Left renal pelvis (tissue), 4 donors: ENCODE measurements at places on chromosomes 5 and 9. TPM values are rescaled to one million over a fixed set of nuclear protein-coding genes. Genes with fewer than 3 reads are reported as not detected.

Gene RMND5B
- 28.1 TPM for polyA plus RNA-seq

Gene PPP2R2B
- polyA plus RNA-seq, result 15.1 TPM

Gene KIAA0825
- polyA plus RNA-seq, result 4.9 TPM

Gene LSM11
- 8.8 TPM for polyA plus RNA-seq

Gene ZNF618
- 37.1 TPM for polyA plus RNA-seq

Gene OLFML2A
- 22.1 TPM for polyA plus RNA-seq

Gene SLC36A1
- 7.6 TPM for polyA plus RNA-seq

Gene PIP5KL1
- 0.85 TPM for polyA plus RNA-seq

Gene PCDHA11
- polyA plus RNA-seq, result 0.17 TPM

Gene GFI1B
- 0.78 TPM for polyA plus RNA-seq

Gene TMEM215
- 0.24 TPM for polyA plus RNA-seq

Gene PCDHB3
- polyA plus RNA-seq, result 3.2 TPM

Gene MZB1
- polyA plus RNA-seq, result 0.22 TPM

Gene TXNDC8
- polyA plus RNA-seq, result not detected

Gene PPIC
- polyA plus RNA-seq, result 36.3 TPM

Gene DMRT3
- 1.4 TPM for polyA plus RNA-seq

Gene FAT2
- polyA plus RNA-seq, result 6.6 TPM

Gene CKMT2
- polyA plus RNA-seq, result 9.8 TPM

Gene PCDHGA6
- 7.4 TPM for polyA plus RNA-seq

Gene SPATA31C1
- polyA plus RNA-seq, result 0.63 TPM

Gene LOX
- 41.6 TPM for polyA plus RNA-seq

Gene AGXT2
- 45.7 TPM for polyA plus RNA-seq

Gene AQP7
- 2.5 TPM for polyA plus RNA-seq

Gene TLR4
- polyA plus RNA-seq, result 10.8 TPM
